SK-MEL-5 (cell line): ENCODE measurements at places on chromosomes 6 and 20.
A peak's percentile ranks its signal among the peaks of the same experiment; 100 is the strongest.

DNA sequence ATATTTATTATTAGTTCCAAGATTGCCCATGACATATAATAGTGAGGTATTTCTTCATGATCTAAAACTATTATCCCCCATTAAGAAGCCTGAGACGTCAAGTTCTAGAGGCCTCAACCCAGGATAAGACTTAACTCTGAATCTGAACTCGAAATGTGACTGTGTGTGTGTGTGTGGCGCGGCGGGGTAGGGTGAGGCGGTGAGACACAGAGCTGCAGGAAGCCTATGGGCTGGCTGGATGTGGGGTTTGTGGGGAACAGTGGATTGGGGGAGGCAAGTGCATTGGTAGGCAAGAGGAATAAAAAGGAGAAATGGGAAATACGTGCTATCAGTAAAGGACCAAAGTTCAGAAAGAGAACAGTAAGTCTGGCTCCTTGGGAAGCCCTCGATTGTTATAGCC, 66.5 kb upstream of the RNF146 start:
- no peak for DNase-seq

DNA sequence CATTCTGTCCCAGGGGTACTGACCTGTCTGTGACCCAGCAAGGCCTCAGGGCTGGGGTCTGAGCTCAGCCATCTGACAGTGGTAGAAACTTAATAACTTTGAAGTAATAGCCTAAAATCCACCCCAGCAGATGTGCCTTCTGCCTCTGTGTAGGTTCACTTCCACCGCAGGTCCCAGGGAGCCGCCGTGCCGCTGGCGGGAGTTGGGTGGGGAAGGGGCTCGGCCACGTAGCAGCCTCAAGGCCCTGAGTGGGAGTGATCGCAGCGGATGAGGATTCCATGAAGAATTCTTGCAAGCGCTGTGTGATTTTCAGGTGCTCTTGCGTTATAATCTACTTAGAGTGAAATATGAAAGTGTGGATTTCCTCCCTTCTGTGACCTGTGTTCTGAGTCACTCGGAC, 163.7 kb downstream of the DTNBP1 start:
- no peak for DNase-seq

DNA sequence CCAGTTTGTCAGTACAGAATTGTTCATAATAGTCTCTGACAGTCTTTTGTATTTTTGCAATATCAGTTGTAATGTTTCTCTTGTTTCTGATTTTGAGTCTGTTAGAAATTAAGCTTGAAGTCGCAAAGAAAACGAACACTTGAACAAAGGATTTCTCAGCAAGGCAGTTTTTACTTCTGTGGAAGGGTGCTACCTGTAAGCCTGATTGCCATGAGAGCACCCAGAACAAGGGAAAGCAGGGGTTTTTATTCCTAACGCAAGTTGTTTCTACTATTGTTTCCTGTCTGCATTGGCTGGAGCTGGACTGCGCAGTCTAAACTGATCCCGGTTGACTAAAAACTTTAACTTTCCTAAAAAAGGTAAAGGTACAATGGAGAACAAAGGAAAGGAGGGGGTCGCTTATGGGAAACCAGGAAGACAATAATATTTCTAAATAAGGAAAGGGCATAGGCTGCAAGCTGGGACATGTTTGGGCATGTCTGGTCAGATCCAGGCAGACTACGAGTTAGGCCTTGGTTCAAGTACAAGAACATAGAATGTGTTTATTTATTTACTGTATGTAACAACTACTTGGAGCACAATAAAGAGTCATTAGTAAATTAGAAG, 28.5 kb downstream of the HLA-B start:
- no peak for DNase-seq

- DNase-seq: no peak
These were observed 79.0 kb downstream of the LYRM4 start for GRCh38 chr6:5181510-5182317.

DNA sequence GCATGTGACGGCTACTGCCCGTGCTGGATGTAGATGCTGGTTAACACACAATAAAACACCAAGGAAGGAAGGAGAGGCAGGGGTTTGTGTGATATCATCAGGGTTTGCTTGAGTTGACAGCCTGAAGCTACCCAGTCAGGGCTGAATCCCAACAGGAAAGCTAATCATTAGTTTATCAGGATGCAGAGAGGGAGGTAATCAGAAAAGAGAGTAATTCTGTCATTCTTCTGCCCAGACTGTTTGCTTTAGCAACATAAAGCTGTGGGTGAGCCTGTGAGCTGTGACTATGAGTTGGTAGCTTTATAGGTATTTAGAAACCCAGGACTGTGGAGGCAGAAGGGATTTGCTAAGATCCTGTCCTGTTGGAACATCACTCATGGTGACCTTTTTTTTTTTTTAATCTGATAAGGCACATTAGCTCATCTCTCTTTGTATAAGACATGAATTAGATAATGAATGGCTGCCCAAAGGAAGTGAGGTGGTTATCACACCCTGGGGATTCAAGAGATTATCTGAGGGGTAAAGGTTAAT, 79.3 kb downstream of the CAP2 start:
- DNase-seq: no peak

GRCh38 chr6:167090171-167090570, 32.7 kb upstream of the CCR6 start:
- no peak for DNase-seq

GRCh38 chr6:146548898-146549374, 5.3 kb downstream of the RAB32 start:
- DNase-seq: no peak

GRCh38 chr6:7496266-7496875, 45.1 kb upstream of the DSP start:
- no peak for DNase-seq

- no peak for DNase-seq
These were observed 196.3 kb downstream of the EPM2A start for GRCh38 chr6:145538989-145539388.

GRCh38 chr20:17680836-17681725, 961 bp downstream of the RRBP1 start:
- peak; percentile 76 for DNase-seq

- no peak for DNase-seq
These were observed 25.7 kb downstream of the LAMA4 start for GRCh38 chr6:112228480-112229332.

GRCh38 chr20:61674688-61675087, 391.0 kb downstream of the TAF4 start:
- DNase-seq: no peak

DNA sequence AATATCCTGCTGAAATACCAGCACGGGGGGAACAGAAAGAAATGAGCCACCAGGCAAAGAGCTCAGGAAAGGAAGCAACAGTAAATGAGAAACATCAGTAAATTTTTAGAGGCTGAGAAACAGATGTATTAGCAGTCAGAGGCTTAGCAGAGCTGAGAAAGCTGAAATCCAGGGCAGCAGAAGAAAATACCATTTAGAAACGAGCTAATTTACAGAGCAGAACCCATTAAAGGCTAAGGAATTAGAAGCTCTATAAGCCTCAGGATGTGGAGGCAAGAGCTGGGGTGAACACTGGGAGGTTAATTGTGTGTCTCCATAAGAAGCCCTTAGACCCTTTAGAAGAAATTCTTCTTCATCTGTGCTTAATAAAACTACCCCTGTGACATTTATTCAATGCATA, 178.6 kb upstream of the RGS17 start:
- DNase-seq: no peak

- no peak for DNase-seq
These were observed 65.5 kb upstream of the FYN start for GRCh38 chr6:111938710-111939109.
